CD4-positive, alpha-beta T cell treated with Interleukin-1 beta for 1 hour (primary cell): ENCODE measurements at places on chromosomes 3 and 15.

GRCh38 chr3:161148832-161149475 is 43.8 kb upstream of the B3GALNT1 start:
- DNase-seq, result no peak

- no peak for DNase-seq
These were observed 30.2 kb downstream of the TTBK2 start for GRCh38 chr15:42890161-42890913.

DNA sequence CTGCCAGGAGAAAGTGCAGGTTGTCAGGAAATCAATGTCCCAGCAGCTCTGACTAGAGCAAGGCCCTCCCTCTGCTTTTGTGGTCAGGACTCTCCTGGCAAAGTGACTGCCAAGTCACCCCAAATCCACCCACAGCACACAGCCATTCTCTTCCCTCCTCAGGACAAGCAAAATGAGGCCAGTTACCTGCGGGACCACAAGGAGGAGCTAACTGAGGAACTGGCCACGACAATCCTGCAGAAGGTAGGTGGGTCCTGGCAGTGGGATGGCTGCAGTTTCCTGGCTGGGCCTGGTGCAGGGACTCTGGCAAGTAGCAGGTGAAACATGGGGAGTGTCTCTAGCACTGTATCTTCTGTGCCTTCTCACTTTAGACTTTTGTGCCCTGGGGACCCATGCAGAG is 142.5 kb upstream of the EIF1B start:
- no peak for DNase-seq

- no peak for DNase-seq
These were observed 9.7 kb downstream of the TIMP4 start for GRCh38 chr3:12149029-12149428.

DNA sequence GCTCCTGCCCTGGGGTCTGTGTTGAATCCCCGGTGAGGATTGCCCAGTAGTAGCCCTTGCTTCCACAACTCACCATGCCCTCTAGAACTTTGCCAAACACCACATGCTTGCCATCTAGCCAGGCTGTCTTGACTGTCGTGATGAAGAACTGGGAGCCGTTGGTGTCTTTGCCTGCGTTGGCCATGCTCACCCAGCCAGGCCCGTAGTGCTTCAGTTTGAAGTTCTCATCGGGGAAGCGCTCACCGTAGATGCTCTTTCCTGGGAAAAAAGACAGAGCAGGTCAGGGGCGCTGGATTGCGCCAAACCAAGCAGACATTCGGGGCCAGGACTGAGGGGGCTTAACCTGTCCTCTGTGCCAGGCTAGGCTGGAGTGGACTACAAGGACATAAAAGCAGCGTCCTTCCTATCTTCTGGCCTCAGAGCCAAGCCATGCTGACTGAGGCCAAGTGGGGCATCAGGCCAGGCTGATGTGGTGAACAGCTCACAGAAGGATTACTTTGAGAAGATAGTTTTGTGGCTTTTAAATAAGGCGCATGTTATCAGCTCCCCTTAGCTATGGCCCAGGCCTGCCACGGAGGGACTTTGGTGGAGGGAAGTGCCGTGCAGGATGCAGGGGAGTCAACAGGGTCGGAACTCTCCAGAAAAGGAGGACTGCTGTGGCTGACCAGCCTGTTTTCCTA is 5.3 kb downstream of the SNX22 start:
- no peak for DNase-seq

GRCh38 chr15:95326431-95327182 is 1003.9 kb upstream of the NR2F2 start:
- no peak for DNase-seq

DNA sequence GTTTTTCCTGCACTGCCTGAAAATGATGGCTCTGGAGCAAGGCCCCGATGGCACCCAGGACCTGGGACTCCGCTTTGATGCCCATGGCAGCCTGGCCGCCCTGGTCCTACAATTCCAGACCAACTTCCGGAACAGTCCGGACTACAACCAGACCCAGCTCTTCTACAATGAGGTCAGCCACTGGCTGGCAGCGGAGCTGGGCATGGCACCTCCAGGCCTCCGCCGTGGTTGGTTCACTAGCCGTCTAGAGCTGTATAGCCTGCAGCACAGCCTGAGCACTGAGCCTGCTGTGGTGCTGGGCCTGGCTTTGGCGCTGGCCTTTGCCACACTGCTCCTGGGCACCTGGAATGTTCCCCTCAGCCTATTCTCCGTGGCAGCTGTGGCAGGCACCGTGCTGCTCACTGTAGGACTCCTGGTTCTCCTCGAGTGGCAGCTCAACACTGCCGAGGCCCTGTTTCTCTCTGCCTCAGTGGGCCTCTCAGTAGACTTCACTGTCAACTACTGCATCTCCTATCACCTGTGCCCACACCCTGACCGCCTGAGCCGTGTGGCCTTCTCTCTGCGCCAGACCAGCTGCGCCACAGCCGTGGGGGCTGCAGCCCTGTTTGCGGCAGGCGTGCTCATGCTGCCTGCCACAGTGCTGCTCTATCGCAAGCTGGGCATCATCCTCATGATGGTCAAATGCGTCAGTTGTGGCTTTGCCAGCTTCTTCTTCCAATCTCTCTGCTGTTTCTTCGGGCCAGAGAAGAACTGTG is 10.9 kb downstream of the DISP2 start:
- no peak for DNase-seq

- DNase-seq, result no peak
These were observed 10.7 kb upstream of the IGDCC3 start for GRCh38 chr15:65388306-65389080.

DNA sequence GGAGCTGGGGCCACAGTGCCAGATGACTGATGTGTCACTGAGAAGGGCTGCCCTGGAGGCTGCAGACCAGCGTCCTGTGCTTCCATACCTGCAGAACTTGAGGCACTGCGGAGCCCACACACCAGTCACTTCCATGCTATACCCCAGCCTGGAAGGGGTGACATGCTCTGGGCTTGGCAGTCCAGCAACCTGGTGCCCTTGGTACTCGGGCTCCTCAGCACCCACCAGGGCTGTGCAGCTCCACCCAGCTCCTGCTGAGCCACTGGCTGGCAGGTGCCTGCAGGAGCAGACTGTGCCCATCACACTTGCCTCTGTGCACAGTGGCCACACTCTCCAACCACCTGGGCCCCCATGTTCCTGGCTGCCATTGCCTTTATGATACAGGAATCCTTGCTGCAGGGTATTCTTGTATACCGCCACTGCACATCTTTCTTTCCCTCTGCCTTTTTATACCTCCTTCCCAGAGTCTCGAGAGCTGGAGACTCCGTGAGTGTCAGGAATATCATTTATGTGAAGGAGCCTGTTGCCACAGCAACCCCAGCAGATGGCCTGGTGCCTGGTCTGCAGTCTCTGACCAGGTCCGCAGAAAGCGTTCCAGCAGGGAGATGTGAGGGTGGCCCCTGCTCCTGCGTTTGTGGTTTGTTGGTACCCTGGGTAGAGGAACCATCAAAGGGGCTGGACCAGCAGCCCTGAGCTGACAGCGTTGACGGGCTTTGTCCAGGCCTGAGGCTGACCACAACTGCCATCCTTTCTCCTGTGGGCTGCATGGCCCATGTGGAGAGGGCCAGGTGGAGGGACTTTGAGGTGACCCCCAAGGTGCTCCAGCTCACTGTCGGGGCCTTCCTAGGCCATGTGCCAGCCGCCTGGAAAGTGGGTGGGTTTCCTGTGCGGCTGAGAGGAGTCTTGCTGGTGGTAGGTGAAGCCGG is 93.4 kb upstream of the PLXNA1 start:
- DNase-seq, result no peak

DNA sequence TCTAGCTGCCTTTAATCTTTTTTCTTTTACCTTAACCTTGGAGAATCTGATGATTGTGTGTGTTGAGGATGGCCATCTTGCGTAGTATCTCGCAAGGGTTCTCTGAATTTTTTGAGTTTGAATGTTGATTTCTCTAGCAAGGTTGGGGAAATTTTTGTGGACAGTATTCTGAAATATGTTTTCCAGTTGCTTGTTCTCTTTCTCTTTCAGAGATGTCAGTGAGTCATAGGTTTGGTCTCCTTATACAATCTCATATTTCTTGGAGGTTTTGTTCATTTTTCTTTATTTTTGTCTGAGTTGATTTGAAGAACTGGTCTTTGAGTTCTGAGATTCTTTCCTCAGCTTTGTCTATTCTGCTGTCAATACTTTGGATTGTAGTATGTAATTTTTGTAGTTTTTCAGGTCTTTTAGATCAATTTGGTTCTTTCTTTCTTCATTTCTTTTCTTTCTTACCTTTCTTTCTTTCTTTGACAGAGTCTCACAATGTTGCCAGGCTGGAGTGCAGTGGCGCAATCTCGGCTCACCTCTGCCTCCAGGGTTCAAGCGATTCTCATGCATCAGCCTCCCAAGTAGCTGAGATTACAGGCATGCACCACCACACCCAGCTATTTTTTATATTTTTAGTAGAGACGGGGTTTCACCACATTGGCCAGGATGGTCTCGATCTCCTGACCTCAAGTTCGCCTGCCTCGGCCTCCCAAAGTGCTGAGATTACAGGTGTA is 366.4 kb upstream of the RASGRP1 start:
- DNase-seq, result no peak

DNA sequence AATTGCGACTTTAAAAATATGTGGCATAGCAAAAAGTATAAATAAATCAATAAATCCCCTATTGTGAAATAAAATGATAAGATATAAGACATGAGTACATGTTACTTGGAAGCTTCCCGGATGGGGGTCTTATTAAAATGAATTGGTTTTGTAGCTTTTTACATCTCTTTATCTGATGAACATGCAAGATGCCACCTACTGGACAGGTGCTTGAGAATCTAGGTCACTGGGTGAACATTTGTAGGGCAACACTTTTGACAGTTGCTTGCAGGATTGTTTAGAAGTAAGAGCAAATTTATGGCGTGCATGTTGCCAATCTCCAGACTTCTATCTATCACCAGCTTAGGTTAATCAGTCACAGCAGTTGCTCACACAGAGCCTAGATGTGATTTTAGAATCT is 362.7 kb upstream of the SUCLG2 start:
- DNase-seq, result no peak

GRCh38 chr3:187198490-187198889 is 1.2 kb downstream of the RTP1 start:
- DNase-seq, result no peak

DNA sequence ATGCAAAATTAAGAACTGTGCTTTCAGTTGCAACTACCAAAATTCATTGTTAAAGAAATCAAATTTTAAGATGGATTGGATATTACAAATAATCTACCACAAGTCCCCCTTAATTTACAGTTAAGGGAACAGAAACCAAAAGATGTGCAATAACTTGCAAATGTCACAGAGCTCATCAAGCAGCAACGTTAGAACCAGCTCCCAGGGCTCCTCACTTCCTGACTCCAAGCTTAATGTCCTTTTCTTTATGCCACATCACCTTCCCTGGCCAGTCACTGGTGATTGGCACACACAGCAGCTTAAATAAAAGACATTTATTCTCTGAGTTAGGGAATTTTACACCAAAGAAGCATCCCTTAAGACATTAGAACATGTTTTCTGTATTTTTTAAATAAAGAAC is 159.7 kb downstream of the RSL24D1 start:
- no peak for DNase-seq

DNA sequence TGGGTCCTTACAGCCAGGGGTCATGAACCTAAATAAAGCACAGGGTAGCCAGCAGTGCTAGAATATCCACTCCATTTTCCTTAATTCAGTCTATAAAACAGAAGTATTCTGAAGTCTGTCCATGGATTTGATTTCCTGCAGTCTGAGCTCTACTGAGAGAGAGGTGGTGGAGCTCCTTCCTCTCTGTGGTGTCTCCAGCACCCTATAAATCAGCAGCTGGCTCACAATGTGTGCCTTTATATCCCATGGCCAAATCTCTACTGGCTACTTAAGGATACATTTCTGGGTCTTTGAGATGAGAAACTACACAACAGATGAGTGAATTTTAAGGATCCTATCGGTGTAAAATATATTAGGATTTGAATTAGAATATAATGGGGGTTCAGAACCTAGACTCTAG is 339.9 kb upstream of the RBMS3 start:
- DNase-seq, result no peak

DNA sequence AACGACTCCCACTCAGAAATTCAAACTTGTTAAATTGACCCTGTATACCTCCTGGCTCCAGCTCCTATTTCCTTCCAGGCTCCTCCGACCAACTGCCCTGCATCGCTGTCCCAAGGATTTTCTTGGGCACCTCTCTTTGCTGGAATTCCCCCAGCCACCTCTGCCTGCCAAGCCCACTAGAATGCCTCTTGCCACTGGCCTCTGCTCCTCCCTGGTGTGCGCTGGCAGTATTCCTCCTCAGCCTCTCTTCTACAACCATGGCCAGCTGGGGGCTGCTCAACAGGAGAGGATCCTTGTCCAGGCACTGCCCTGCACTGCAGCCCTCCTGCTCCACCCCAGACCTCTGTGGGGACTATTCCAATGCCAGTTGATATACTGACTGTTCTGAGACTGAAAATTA is 7.4 kb downstream of the WNT7A start:
- DNase-seq, result no peak

DNA sequence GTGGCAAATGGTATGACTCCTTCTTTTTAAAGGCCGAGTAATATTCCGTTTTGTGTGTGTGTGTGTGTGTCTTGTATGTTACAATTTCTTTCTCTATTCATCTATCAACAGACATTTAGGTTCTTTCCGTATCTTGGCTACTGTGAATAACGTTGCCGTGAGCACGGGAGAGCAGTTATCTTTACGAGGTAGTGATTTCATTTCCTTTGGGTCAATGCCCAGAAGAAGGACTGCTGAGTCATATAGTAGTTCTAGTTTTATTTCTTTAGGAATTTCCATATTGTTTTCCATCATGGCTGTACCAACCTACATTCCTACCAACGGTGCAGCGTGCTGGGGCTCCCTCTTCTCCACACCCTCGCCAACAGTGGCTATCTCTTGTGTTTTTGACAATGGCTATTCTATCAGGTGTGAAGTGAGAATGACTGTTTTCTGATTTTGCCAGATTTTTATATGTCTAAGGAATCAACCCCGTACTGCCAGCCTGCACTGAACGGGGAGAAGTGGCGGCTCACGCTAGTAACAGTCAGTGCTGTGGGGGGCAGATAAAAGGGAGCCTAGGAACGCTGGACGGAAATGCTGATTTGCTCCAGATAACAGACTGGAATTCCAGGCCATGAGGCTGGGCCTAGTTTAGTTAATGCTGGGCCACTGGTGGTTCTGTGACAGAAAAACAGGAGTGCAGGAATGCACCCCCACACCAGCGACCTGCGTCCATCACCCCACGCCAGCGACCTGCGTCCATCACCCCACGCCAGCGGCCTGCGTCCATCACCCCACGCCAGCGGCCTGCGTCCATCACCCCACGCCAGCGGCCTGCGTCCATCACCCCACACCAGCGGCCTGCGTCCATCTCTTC is 168.1 kb downstream of the XXYLT1 start:
- no peak for DNase-seq
